ENCODE measurements at places on chromosomes 5 and 9. TPM values are rescaled to one million over a fixed set of nuclear protein-coding genes. Genes with fewer than 3 reads are reported as not detected.

DNA sequence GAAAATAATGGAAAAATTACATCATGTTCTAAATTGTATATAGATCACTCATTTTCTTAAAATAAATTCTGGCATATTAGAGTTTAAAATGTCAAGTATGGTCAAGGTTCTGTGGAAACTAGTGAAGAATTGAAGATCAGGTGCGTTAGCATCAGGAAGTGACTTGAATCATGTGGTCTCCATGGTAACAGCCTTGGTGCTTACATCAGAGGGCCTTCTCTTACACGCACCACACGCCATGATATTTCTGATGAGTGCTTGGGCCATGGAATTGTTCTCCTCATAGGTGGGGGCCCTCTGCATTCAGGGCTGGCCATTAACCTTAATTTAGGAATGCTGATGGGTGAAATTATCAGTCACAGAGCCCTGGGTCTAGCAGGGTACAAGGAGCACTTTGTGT, 288.1 kb upstream of the EFNA5 start:
- H3K27me3 ChIP-seq = no peaks in the 10 kb centered on the region
- no peak overlapping the region for H3K4me3 ChIP-seq
- H3K4me1 ChIP-seq = no peaks in the 10 kb centered on the region
- no peaks in the 10 kb centered on the region for H3K36me3 ChIP-seq
- H3K27ac ChIP-seq = no peak overlapping the region

GRCh38 chr5:58834242-58835225, 251.7 kb downstream of the RAB3C start:
- no peak overlapping the region for H3K27ac ChIP-seq
- no peaks in the 10 kb centered on the region for H3K36me3 ChIP-seq
- H3K4me1 ChIP-seq = no peaks in the 10 kb centered on the region
- H3K4me3 ChIP-seq = no peak overlapping the region

GRCh38 chr5:113090336-113091106, 113.9 kb downstream of the DCP2 start:
- H3K27me3 ChIP-seq = no peaks in the 10 kb centered on the region
- H3K36me3 ChIP-seq = no peaks in the 10 kb centered on the region
- no peak for DNase-seq
- H3K27ac ChIP-seq = no peak overlapping the region

CNOT8 gene
- 15.3 TPM for total RNA-seq

PPP2R2B gene
- total RNA-seq = 0.08 TPM

GLRA1 gene
- not detected for total RNA-seq

GRCh38 chr5:8913522-8913921, 632.4 kb downstream of the SEMA5A start:
- no peaks in the 10 kb centered on the region for H3K4me1 ChIP-seq
- H3K27me3 ChIP-seq = no peaks in the 10 kb centered on the region
- no peak for DNase-seq
- H3K27ac ChIP-seq = no peak overlapping the region
- H3K4me3 ChIP-seq = no peak overlapping the region

- no peak for DNase-seq
- H3K4me1 ChIP-seq = no peaks in the 10 kb centered on the region
- H3K27me3 ChIP-seq = no peaks in the 10 kb centered on the region
- no peak overlapping the region for H3K4me3 ChIP-seq
- H3K36me3 ChIP-seq = no peaks in the 10 kb centered on the region
Measured at GRCh38 chr5:10556289-10556807, 7.5 kb upstream of the ANKRD33B start.

DNA sequence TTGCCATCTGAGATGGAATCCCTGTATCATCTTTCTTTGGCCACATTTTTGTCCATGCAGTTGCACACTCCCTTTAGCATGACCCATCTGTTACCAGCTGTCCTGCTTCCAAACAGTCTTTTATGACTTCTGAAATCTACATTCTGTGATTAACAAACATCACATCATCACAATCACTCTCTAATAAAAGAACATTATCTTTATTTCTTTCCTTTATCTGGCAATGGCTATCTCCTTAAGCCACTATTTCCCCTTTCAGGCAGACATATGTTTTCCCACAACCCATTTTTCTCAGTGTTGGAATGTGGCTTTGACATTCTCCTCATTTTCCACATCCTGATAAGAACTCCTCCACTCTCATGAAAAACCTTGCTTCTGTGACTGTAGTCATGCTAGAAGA, 141.0 kb downstream of the ST8SIA4 start:
- DNase-seq = no peak
- H3K36me3 ChIP-seq = no peaks in the 10 kb centered on the region
- H3K27me3 ChIP-seq = no peaks in the 10 kb centered on the region
- H3K4me1 ChIP-seq = no peaks in the 10 kb centered on the region

- H3K4me1 ChIP-seq = no peaks in the 10 kb centered on the region
- no peaks in the 10 kb centered on the region for H3K36me3 ChIP-seq
- H3K27me3 ChIP-seq = no peaks in the 10 kb centered on the region
- DNase-seq = no peak
Measured at GRCh38 chr9:6079386-6079785, 64.0 kb upstream of the RANBP6 start.

PITX1 gene
- 84.0 TPM for total RNA-seq

GRCh38 chr5:151227918-151228447, 4.1 kb upstream of the CCDC69 start:
- H3K27me3 ChIP-seq = no peaks in the 10 kb centered on the region
- DNase-seq = no peak
- no peak overlapping the region for H3K27ac ChIP-seq
- H3K36me3 ChIP-seq = no peaks in the 10 kb centered on the region
- peaks cover 4% of the 10 kb centered on the region for H3K4me1 ChIP-seq

GRCh38 chr5:78905084-78905938, 79.8 kb downstream of the ARSB start:
- H3K36me3 ChIP-seq = no peaks in the 10 kb centered on the region
- no peak overlapping the region for H3K27ac ChIP-seq
- no peaks in the 10 kb centered on the region for H3K27me3 ChIP-seq
- no peak for DNase-seq
- H3K4me1 ChIP-seq = peaks cover 19% of the 10 kb centered on the region
- H3K4me3 ChIP-seq = no peak overlapping the region

GRCh38 chr5:125484742-125485641, 738.6 kb upstream of the ZNF608 start:
- DNase-seq = peak; percentile 86
- H3K4me3 ChIP-seq = peak overlapping the region; percentile 32
- peaks cover 19% of the 10 kb centered on the region for H3K4me1 ChIP-seq
- H3K36me3 ChIP-seq = no peaks in the 10 kb centered on the region

SOX30 gene
- not detected for total RNA-seq

DNA sequence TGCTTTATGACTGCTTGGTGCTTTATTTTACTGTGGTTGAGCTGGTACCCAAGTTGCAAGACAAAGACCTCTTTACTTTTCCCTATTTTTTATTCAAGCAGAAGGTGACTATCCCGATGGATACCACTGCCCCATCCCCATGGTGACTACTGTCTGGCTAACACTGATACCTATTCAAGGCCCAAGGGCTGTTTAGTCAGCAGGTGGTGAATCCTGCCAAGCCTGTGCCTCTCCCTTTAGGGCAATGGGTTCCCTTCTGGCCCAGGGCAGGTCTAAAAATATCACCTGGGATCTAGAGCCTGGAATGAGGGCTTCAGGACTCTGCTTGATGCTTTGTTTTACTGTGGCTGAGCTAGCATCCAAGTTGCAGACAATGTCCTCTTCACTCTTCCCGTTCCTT, 510.0 kb upstream of the GRAMD2B start:
- DNase-seq = no peak
- H3K4me3 ChIP-seq = no peak overlapping the region
- no peaks in the 10 kb centered on the region for H3K4me1 ChIP-seq

GRCh38 chr5:1997640-1998347, 115.1 kb upstream of the IRX4 start:
- H3K27ac ChIP-seq = no peak overlapping the region
- H3K27me3 ChIP-seq = no peaks in the 10 kb centered on the region
- H3K36me3 ChIP-seq = no peaks in the 10 kb centered on the region
- H3K4me1 ChIP-seq = no peaks in the 10 kb centered on the region

UBLCP1 gene
- 8.3 TPM for total RNA-seq

CEP120 gene
- total RNA-seq = 5.3 TPM

NHP2 gene
- 104 TPM for total RNA-seq

DNA sequence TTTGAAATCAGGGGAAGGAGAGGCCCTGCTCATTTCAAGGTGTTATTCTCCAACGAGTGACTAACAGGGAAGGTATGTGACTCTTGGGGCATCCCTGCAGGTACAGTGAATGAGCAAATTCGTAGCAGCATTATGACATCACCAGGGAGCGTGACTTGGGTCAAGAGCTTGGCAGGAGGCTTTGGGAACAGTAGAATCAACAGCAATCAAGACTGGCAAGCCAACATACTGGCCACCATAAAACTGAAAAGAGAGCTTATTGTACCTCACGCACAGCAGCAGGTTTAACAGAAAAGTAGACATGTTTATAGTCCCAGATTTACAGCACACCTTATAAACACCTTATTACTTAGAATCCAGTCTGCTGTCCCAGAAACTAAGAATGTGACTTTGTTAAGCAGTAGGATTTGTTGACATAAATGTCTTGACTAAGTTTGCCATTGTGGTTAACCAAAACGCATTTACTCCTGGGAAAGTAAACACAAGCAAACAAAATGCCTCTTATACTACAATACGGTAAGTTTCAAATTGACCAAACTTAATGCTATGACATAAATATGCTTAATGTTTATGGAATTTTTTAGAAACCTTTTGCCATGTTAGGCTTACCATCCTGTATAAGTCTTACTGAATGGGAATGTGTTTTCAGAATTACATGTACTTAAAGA, 297.8 kb downstream of the NPR3 start:
- no peaks in the 10 kb centered on the region for H3K4me1 ChIP-seq
- H3K4me3 ChIP-seq = no peak overlapping the region
- no peak overlapping the region for H3K27ac ChIP-seq
- DNase-seq = no peak
- no peaks in the 10 kb centered on the region for H3K27me3 ChIP-seq

GRCh38 chr9:99056886-99057664, 47.8 kb upstream of the TGFBR1 start:
- no peaks in the 10 kb centered on the region for H3K4me1 ChIP-seq
- no peak for DNase-seq
- H3K27me3 ChIP-seq = no peaks in the 10 kb centered on the region
- H3K27ac ChIP-seq = no peak overlapping the region
- peaks cover 2% of the 10 kb centered on the region for H3K36me3 ChIP-seq

ZFP2 gene
- 1.2 TPM for total RNA-seq

GRCh38 chr5:50863534-50864170, 197.2 kb downstream of the PARP8 start:
- H3K27ac ChIP-seq = no peak overlapping the region
- no peaks in the 10 kb centered on the region for H3K27me3 ChIP-seq
- no peak for DNase-seq
- no peaks in the 10 kb centered on the region for H3K36me3 ChIP-seq
- no peak overlapping the region for H3K4me3 ChIP-seq

PCDHGA8 gene
- 1.6 TPM for total RNA-seq

SUSD3 gene
- total RNA-seq = not detected

- DNase-seq = no peak
- H3K36me3 ChIP-seq = no peaks in the 10 kb centered on the region
- peaks cover 4% of the 10 kb centered on the region for H3K27me3 ChIP-seq
- no peaks in the 10 kb centered on the region for H3K4me1 ChIP-seq
Measured at GRCh38 chr9:133290751-133291302, 15.8 kb upstream of the ABO start.

DNA sequence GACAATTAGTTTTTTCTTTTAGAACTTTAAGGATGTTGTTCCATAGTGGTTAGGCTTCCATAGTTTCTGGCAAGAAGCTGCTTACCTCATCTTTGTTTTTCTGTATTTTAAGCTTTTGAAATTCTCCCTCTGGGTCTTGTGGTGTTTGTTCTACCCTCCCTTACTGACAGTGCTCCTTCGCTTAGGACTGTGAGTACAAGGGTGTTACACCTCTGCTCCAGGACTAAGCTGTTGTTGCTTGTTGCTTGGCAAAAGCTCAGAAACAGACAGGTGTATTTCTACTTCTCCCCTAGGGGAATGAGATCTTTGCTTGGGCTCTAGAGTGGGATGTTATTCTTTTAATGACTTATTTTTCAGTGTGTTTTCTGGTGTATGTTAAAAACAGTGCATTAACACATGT, 225.2 kb downstream of the WDR70 start:
- peaks cover 8% of the 10 kb centered on the region for H3K4me1 ChIP-seq
- H3K36me3 ChIP-seq = no peaks in the 10 kb centered on the region
- H3K4me3 ChIP-seq = no peak overlapping the region
- no peak overlapping the region for H3K27ac ChIP-seq
- no peak for DNase-seq

DNA sequence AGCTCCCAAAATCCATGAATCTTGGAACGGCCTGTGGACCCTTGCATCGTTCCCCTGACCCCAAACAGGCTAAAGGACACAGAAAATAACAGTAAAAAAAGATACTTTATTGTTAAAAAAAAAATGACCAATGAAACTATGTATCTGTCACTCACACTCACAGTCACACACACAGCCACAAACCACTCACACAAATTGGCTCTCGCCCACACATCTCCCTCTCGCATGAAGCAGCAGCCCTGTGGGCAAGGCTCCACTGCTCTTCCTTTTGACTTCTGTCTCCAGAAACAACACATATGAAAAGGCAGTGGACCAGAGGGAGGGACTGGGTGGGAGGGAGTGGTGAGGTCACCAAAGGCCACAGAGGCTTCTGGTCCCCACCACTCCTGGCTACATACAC, 56.6 kb downstream of the SLC36A1 start:
- no peak for DNase-seq
- no peaks in the 10 kb centered on the region for H3K36me3 ChIP-seq
- H3K4me3 ChIP-seq = no peak overlapping the region
- no peak overlapping the region for H3K27ac ChIP-seq
- H3K4me1 ChIP-seq = peaks cover 13% of the 10 kb centered on the region

GRCh38 chr5:176167800-176168199, 70.4 kb upstream of the SIMC1 start:
- H3K4me1 ChIP-seq = no peaks in the 10 kb centered on the region
- H3K4me3 ChIP-seq = no peak overlapping the region
- DNase-seq = no peak
- H3K27ac ChIP-seq = no peak overlapping the region
- H3K36me3 ChIP-seq = no peaks in the 10 kb centered on the region
- H3K27me3 ChIP-seq = no peaks in the 10 kb centered on the region

ANKRD31 gene
- total RNA-seq = not detected

DNA sequence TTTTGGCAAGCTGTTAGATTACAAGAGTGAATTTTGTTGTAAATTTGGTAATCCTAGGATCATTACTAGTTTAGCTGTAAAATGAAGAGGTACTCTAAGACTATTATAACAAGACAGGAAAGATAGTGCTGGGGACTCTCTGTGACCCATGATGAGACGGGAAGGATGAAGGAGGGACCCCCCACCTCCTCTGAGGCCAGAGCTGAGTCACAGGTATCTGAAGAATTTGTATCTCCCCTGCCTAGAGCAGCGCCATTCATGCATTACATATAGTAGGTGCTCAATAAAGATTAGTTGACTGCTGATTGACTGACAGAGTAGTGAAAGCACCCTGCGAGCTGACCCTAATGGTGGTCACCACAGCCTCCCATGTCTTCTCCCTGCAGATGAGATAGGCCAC, 202.8 kb downstream of the SNX18 start:
- no peaks in the 10 kb centered on the region for H3K4me1 ChIP-seq
- H3K4me3 ChIP-seq = no peak overlapping the region
- no peak for DNase-seq
- H3K36me3 ChIP-seq = no peaks in the 10 kb centered on the region
- H3K27ac ChIP-seq = no peak overlapping the region
- H3K27me3 ChIP-seq = no peaks in the 10 kb centered on the region

Measured in psoas muscle (tissue), 8 donors.